ENCODE measurements at places on chromosomes 7 and 10. TPM values are rescaled to one million over a fixed set of nuclear protein-coding genes. Genes with fewer than 3 reads are reported as not detected.

The IFIT1 gene
- total RNA-seq = 69.8 TPM

DNA sequence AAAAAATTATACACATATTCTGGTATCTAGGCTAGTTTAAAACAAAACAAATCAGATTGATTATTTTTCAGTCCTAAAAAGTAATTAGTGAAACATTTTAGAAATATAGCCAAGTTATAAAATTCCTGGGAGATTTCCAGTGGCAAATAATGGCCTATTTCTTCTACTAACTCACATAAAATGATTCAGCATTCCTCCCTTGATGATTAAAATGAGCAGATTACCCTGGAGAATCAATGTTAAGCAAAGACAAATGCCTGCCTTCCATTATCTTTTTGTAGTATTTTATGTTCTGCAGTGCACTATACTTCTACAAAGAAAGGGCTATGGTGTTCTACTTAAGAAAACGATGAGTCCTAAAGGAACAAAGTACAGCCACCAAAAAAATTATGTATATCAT, 53.6 kb downstream of the PARD3 start:
- DNase-seq = no peak

The PRPS1L1 gene
- total RNA-seq = not detected

The C10orf71 gene
- not detected for total RNA-seq

The ADAM22 gene
- 1.5 TPM for total RNA-seq

DNA sequence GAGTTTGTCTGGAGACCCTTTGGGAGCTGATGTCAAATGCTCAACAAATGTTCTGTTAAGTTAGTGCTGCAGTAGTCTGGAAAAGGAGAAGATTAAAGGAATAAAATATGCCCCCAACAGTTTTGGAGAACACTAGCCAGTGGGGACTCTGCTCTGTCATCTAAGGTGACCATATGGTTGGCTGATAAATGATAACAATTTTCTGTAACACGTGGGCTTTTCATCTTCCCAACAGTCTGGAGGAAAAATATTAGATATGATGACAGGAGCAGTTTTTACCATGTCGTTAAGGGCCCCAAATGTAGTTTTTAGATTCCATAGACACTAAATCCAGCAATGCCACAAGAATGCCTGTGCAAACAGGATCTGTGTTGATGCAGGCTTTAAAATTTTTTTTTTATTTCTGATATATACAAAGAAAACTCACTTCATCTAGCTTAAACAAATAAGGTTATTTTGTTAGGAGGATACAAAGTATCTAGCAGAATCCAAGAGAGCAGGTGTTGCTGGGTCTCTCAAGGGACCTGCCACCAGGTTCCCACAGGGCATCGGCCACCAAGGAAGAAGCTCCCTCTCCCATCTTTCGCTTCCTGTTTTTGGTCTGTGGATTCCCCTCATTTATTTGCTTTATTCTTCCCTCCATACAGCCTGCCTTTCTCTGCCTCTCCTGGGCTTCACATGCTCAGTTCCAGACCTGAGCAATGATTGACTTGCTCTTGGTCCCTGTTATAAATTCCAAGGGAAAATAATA, 6.2 kb upstream of the CFAP58 start:
- DNase-seq = no peak

The HSPA12A gene
- total RNA-seq = 0.18 TPM

DNA sequence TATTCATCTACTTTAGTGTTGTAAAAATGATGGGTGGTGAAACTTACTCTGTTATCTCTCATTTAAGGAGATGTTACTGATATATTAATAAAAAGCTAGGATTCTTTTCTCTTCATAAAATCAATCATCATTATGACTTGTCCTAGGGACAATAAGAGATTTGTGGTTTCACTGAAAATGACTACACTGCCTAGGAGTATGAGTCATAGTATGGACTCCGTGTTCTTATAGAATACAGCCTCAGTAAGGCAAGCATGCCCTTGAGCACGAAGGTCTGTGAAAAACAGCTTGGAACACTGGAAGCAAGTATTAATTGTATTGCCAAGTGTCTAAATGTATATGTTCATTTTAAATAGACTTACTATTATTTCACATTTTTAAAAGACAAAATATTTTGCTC, 749.2 kb upstream of the PCDH15 start:
- no peak for DNase-seq

The NYAP1 gene
- 0.05 TPM for total RNA-seq

DNA sequence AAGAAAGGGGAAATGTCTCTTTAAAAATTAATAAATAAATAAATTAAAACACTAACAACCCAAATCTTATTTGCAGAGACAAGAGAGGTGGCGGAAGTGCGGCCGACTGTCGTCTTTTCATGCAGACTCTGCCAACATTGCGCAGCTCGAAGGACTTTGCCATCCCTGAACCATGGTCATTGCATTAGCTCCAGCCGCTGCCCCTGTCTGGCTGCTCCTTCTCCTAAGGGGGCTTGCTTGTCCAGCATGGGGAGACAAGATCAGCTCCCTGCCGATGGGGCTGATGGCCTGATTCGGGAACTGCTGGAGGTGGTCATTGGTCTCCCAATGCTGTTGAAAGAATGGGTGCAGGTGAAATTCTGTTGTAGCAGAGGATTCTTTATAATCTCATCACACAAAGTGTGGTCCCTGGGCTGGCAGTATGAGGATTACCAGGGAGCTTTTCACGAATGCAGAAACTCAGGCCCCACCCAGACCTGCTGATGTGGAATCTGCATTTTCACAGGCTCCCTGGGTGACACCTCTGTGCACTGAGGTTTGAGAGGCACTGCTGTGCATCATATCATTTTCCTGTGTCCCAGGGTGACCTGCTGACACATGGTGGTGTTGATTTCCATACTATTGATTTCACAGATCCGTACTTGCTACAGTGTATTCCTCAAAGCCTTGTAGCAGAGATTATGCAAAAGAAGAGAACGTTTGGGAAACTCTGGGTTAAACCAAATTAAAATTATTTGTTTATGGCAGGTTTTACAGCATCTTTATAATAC, 172.4 kb upstream of the ZMIZ1 start:
- no peak for DNase-seq

The RADIL gene
- not detected for total RNA-seq

DNA sequence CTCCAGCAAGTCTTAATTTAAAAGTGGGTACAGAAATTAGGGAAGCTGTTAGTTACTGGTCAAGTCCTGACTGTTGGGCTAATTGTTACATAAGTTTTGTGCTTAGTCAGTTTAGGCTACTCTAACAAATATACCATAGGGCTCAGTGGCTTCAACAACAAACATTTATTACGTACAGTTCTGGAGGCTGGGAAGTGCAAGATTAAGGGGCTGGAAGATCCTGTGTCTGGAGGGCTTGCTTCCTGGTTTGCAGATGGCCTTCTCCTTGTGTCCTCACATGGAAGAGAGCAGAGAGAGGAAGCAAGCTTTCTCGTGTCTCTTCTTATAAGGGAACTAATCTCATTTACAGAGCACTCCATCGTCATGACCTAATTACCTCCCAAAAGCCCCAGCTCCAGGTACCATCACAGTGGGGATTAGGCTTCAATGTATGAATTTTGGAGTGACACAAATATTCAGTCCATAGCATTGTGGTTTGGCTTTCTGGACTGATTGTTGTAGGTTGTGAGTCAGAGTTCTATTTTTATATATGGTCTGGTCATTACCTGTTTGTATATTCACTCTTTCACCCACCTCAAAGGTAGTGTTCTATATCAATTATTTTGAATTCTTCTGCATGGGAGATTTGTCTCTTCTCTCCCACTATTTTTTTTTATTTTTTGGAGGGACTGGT, 17.1 kb downstream of the ST7 start:
- DNase-seq = no peak

The HNRNPF gene
- 477 TPM for total RNA-seq

The STMP1 gene
- 20.5 TPM for total RNA-seq

GRCh38 chr7:46932676-46933424, 649.1 kb downstream of the TNS3 start:
- DNase-seq = no peak
